Small intestine (tissue), 16 donors: ENCODE measurements at places on chromosomes 3 and 15. TPM values are rescaled to one million over a fixed set of nuclear protein-coding genes. Genes with fewer than 3 reads are reported as not detected.

DNA sequence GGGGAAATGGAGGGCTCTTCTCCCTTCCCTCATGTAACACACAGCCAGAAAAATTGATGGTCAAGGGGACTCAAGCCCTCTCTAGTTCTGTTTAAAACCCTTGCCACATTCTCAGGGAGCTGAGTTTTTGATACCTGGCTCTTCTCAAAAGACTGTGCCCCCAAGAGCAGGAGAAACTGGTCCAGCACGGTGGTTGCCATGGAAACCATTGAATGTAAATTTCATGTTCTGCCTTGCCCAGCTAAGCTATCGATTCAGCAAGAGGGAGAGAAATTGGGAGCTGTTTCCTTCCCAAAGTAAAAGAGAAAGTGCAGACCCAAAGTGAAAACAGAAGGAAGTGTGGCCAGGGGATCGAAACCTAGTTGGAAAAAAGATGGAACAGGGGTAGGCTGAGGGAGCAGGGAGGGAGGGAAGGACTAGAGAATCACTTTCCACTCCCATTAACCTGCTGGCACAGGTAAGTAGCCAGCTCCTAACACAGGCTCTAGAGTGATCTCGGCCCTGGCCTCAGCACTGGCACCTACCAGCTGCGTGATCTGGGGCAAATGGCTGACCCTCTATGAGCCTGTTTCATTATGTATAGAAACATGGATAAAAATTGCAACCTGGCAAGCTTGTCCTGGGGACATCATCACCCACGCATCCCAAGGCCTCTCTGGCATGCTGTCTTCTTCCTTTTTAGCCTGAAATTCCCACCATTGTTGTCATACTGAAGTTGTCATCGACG is 140.9 kb downstream of the TPRA1 start:
- no peak overlapping the region for H3K4me3 ChIP-seq
- H3K4me1 ChIP-seq: no peaks in the 10 kb centered on the region
- H3K27me3 ChIP-seq: peaks cover 4% of the 10 kb centered on the region
- no peak overlapping the region for H3K27ac ChIP-seq
- no peaks in the 10 kb centered on the region for H3K36me3 ChIP-seq
- DNase-seq: no peak

- no peaks in the 10 kb centered on the region for H3K27me3 ChIP-seq
- no peaks in the 10 kb centered on the region for H3K36me3 ChIP-seq
- no peak overlapping the region for H3K27ac ChIP-seq
- H3K4me1 ChIP-seq: no peaks in the 10 kb centered on the region
- H3K4me3 ChIP-seq: no peak overlapping the region
Measured at GRCh38 chr3:12462159-12462947, 21.9 kb upstream of the TSEN2 start.

- H3K27me3 ChIP-seq: no peaks in the 10 kb centered on the region
- H3K4me3 ChIP-seq: no peak overlapping the region
- H3K36me3 ChIP-seq: no peaks in the 10 kb centered on the region
- no peaks in the 10 kb centered on the region for H3K4me1 ChIP-seq
- peak; percentile 47 for DNase-seq
Measured at GRCh38 chr15:59453474-59454215, 15.7 kb downstream of the FAM81A start.

DNA sequence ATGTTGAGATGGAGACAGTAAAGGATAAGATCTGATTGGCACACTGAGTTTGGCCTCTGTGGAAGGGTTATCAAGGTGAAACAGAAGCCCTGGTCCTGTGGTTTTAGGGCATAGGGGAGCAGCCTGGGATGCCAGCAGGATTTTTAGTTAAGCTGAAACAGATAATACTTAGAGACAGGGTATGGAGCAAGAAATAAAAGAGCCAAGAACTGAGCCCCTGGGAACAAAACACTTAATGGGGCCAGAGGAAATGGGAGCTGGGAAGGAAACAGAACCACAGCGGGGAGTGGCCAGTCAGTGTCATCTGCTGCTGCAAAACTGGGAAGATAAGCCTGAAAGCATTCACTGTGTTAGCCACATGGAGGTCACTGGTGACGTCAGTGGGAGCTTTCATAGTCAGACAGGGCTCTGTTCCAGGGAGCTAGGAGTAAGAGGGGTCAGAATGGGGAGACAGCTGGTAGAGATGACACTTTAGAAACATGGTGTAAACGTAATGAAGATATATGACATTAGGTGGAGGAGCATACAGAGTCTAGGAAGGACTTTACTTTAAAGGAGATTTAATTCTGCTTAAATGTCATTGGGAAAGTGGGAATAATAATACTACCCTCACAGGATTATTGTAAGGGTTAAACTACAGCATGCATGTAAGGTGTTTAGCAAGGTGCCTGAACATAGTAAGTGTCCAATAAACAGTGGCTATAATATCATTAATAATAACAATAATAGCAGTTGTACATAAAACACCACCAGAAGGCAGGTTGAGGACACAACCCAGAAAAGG is 172.7 kb upstream of the CTNNB1 start:
- H3K4me1 ChIP-seq: peaks cover 3% of the 10 kb centered on the region
- DNase-seq: peak; percentile 55
- H3K27me3 ChIP-seq: no peaks in the 10 kb centered on the region
- H3K27ac ChIP-seq: no peak overlapping the region

DNA sequence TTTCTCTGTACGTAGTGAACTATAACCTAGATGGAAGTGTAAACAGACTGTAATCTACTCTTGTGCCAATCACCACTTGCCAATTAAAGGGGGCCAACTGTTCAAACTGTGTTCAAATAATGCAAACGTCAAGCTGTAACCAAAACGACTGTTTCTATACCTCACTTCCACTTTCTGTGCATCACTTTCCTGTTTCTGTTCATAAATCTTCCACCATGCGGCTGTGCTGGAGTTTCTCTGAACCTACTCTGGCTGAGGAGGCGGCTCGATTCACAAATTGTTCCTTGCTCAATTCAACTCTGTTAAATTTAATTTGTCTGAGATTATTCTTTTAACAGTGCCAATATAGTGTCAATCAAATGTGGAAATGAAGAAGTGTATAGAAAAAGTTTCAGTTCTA is 206.7 kb upstream of the TBC1D5 start:
- H3K4me3 ChIP-seq: no peak overlapping the region
- H3K27ac ChIP-seq: no peak overlapping the region
- no peaks in the 10 kb centered on the region for H3K27me3 ChIP-seq
- DNase-seq: no peak
- no peaks in the 10 kb centered on the region for H3K4me1 ChIP-seq
- H3K36me3 ChIP-seq: no peaks in the 10 kb centered on the region

DNA sequence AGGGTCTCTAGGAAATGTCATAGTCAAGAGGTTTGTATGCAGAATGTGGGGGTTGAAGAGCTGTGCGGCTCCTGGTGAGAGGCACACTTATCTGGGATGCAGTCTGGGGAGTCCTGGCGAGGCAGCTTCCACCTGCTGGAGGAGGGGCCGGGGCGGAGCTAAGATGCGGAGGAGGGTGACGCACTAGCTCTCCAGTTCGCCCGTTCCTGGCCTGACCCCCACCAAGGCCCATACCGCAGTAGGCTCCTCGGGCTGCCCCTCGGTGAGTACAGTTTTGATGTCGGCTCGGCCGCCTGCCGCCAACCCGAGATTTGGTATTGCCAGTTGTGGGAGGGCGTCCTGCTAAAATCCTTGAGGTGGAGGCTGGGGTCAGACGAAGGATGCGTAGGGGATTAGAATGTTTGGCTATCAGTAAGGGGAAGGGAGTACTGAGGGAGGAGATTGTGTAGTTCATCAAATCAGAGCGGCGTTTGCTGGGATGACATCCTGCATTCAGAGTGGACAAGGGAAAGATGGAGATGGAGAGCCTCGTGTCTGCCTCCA is at the start of gene SCG5:
TSS of gene SCG5 (plus strand) at position 194 of the 543 bp plus-strand sequence. CDS start 1,883 bp downstream, outside the sequence.
- H3K4me1 ChIP-seq: no peaks in the 10 kb centered on the region
- peak within 1 kb of the TSS; percentile 31 for H3K4me3 ChIP-seq

DNA sequence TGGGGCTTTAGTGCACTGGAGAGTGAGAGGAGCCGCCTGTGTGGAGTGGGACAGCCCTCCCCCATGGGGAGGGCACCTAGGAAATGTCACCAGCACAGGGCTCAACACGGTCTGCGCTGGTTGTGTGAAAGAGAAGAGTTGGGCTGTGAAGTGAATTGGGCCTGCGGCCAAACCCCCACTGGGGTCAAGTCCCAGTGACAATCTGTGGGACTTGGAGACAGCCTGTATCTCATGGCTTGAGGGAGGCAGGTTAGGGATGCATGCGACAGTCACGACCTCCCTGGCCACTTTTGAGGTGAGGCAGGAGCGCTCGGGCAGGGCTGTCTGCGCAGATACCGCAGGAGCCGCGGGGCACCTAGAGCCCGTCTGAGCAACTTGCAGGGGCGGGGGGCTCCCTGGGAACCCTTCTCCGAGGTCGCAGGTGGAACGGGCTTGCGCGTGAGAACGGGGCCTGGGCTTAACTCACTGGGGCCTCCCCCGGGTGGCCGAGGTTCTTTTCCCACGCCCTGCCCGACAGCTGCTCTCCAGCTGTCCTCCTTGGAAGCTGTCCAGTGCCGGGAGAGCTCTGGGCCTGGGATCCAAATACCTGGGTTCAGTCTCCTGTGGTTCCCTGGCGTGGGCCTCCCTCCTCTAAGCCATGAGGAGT is 77.4 kb downstream of the SNRK start:
- no peak overlapping the region for H3K4me3 ChIP-seq
- no peaks in the 10 kb centered on the region for H3K4me1 ChIP-seq

DNA sequence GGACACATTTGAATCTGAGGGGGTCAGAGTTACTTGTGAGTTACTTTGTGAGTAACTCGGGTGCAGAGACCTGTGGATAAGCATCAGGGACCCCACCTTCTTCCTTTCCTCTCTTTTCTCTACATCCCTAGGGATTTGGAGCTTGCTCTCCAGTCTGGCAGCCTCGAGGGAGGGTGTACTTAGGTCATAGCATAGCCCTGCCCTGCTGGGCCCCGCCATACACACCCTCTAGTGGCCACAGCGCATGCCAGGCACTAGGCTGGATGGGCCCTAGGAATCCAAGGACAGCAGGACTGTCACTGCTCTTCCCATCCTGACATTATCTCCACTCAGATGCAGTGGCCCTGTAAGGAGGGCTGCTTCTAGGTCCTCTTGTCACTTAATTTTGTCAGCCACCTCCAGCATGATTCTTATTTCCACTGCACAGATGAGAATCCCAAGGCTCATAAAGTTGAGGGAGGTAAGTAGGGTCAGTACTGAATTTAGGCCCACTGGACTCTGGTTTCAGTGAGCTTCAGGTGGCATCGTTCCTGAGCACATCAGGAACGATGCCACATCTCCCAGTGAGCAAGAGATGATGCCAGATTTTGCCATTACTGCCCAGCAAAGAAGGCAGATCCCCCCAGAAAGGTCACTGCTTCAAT is 3.6 kb upstream of the SMAD6 start:
- DNase-seq: peak; percentile 84
- no peaks in the 10 kb centered on the region for H3K27me3 ChIP-seq
- no peaks in the 10 kb centered on the region for H3K36me3 ChIP-seq
- H3K4me1 ChIP-seq: no peaks in the 10 kb centered on the region
- no peak overlapping the region for H3K27ac ChIP-seq
- H3K4me3 ChIP-seq: no peak overlapping the region

DNA sequence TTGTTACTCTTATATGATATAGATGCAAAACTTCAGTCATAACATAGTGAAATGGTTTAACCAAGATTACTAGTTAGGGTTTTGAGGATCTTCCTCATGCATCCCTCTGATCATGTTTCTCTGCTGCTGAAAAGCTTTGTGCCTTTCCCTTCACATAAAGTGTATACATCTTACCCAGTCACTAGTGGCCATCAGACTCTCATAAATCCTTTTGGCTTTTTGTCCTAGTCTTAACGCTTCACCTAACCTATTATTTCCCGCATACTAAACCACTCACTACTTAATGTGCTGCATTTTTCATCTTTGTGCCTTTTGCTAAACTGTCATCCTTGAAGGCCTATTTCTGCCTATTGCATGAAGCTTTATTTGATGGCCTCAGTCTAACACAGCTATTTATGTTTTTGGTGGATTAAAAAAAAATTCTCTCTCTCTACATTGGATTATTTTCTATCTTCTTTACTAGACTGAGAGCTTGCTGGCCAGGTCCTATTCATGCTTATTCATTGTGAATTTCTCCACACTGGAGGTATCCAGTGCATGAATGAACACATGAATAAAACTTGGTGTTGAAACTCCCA is 717.6 kb upstream of the GOLIM4 start:
- H3K27ac ChIP-seq: no peak overlapping the region
- H3K4me1 ChIP-seq: no peaks in the 10 kb centered on the region
- no peak overlapping the region for H3K4me3 ChIP-seq
- no peak for DNase-seq

GRCh38 chr3:194194051-194194756 is 58.3 kb downstream of the HES1 start:
- DNase-seq: no peak
- H3K27me3 ChIP-seq: no peaks in the 10 kb centered on the region
- H3K27ac ChIP-seq: no peak overlapping the region
- no peak overlapping the region for H3K4me3 ChIP-seq
- peaks cover 6% of the 10 kb centered on the region for H3K4me1 ChIP-seq

DNA sequence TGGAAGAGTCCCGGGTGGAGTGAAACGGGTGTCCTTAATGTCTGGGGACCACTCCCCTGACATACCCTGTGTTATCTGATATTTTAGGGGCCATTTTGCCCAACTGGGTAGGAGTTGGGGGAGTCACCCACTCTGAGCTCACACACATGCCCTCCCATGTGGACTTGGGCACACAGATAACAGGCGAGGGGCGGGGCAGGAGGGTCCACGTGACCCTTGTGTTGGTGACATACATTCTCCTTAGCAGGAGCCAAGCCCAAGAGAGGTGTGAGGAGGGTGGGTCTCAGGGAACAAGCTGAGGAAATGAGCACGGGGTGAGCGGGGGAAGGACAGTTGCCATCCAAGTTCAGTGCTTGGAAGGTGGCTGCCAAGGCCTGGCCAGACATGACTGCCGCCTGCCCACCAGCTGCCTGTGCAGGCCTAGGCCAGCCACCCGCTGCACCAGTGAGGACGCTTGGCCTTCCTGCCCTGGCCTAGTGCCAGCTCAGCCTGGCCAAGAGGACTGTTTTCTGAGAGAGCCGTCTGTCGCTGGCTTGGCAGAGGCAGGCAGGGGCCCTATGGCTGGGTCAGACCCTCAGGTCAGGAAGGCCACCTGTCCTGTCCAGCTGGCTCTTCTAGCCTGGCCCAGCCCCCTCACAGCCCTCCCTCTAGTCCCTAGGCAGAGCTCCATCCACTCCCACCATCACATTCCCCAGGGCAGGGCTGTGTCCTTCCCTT is 31.3 kb upstream of the TMEM115 start:
- no peaks in the 10 kb centered on the region for H3K27me3 ChIP-seq
- no peak overlapping the region for H3K4me3 ChIP-seq
- peak overlapping the region; percentile 45 for H3K27ac ChIP-seq
- H3K36me3 ChIP-seq: no peaks in the 10 kb centered on the region

The AHSG gene
- polyA plus RNA-seq: 0.04 TPM

The SKOR1 gene
- 0.31 TPM for polyA plus RNA-seq

The GATM gene
- polyA plus RNA-seq: 50.3 TPM

The CLSTN2 gene
- under 0.01 TPM for polyA plus RNA-seq

The BCL2A1 gene
- 6.7 TPM for polyA plus RNA-seq

The TP53BP1 gene
- 2.5 TPM for polyA plus RNA-seq

The CHMP2B gene
- polyA plus RNA-seq: 66.0 TPM

The GOLGA8J gene
- not detected for polyA plus RNA-seq

The ISLR2 gene
- polyA plus RNA-seq: 5.7 TPM

The ECT2 gene
- polyA plus RNA-seq: 3.6 TPM

The NEK10 gene
- 0.79 TPM for polyA plus RNA-seq
